ENCODE measurements at places on chromosomes 7 and 10. TPM values are rescaled to one million over a fixed set of nuclear protein-coding genes. Genes with fewer than 3 reads are reported as not detected.

Gene HDAC9
- 11.6 TPM for total RNA-seq

Gene HKDC1
- total RNA-seq: not detected

Gene CFAP69
- 4.4 TPM for total RNA-seq

Gene ERVW-1
- not detected for total RNA-seq

Gene SEC31B
- 11.1 TPM for total RNA-seq

Gene NME8
- total RNA-seq: not detected

Gene COL28A1
- not detected for total RNA-seq

Gene LEP
- total RNA-seq: not detected

Gene FZD8
- total RNA-seq: 9.1 TPM

Gene SPDYE2B
- total RNA-seq: not detected

Gene LIPF
- total RNA-seq: not detected
